Natural killer cell treated with Interleukin-12 subunit alpha and Interleukin-12 subunit beta and Interleukin-15 and Interleukin-18, amount 100 ng/mL, for 72 hours (primary cell): ENCODE measurements at places on chromosomes 13 and 19. TPM values are rescaled to one million over a fixed set of nuclear protein-coding genes. Genes with fewer than 3 reads are reported as not detected.

The FAM124A gene
- total RNA-seq: not detected

The ZNF534 gene
- total RNA-seq: not detected

The CATSPERD gene
- total RNA-seq: not detected

GRCh38 chr13:109152941-109153340 is 523.5 kb downstream of the MYO16 start:
- no peaks in the 10 kb centered on the region for H3K36me3 ChIP-seq
- H3K4me1 ChIP-seq: no peaks in the 10 kb centered on the region
- DNase-seq: no peak
- H3K27ac ChIP-seq: no peak overlapping the region
- H3K4me3 ChIP-seq: no peak overlapping the region

- H3K4me1 ChIP-seq: peaks cover 6% of the 10 kb centered on the region
- H3K27me3 ChIP-seq: no peaks in the 10 kb centered on the region
- H3K27ac ChIP-seq: no peak overlapping the region
- H3K36me3 ChIP-seq: peaks cover 15% of the 10 kb centered on the region
These were observed 5.0 kb upstream of the FDX2 start for GRCh38 chr19:10320602-10321416.

DNA sequence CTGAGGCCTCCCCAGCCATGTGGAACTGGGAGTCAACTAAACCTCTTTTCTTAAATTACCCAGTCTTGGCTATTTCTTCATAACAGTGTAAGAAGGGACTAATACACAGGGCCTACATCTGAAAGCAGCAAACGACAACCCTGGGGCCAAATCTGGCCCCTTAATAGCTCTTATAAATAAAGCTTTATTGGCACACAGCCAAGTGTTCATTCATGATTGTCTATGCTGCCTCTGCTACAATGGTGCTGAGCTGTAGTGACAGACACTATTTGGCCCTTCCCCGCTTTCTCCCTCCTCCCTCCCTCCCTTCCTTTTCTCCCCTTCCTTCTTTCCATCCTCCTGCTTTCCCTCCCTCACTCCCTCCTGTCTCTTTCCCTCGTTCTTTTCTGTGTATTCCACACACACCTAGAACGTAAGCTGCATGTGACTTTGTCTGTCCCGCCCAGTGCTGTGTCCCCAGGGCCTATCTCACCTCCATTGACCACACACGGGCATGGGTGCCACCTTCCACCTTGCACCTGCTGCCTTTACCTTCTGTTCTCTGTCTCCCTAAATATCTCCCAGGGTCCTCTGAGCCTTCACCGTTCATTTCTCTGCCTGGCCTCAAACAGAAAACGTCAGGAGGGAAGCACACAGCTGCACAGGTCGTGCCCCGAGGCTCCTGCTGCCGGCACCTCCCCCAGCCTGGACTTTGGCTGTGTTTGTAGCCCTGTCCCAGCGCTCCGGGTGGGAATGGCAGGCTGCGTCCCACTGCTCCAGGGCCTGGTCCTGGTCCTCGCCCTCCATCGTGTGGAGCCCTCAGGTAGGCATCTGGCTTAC is at the start of gene PROZ:
TSS of gene PROZ (plus strand) at position 720 of the 819 bp plus-strand sequence. CDS start at position 733, 13 bp downstream.
- no peak within 1 kb of the TSS for H3K4me3 ChIP-seq
- no peak within 1 kb of the TSS for H3K27ac ChIP-seq
- H3K27me3 ChIP-seq: no peaks in the 10 kb centered on the region
- H3K36me3 ChIP-seq: peaks cover 8% of the 10 kb centered on the region
- peaks cover 12% of the 10 kb centered on the region for H3K4me1 ChIP-seq
